ENCODE measurements at places on chromosomes 6 and 20.

DNA sequence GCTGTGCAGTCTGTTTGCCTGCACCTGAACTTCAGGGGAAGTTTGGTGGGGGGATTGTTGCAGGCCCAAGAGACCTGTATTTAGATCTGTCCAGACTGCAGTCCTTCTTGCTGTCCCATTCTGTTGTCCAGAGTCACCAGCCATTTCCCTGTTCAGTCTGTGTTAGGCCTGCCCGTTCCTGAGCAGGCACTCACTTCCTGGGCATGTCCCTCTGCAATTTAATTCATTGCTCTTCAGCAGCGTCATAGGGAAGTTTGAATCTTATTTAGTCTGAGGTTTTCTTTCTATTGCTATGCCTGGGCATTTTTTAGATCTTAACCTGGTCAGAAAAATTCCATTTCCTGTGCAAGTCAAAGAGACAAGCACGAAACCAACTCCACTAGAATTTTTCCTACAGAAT lies 190.2 kb downstream of the DTNBP1 start:
- no peak for DNase-seq

DNA sequence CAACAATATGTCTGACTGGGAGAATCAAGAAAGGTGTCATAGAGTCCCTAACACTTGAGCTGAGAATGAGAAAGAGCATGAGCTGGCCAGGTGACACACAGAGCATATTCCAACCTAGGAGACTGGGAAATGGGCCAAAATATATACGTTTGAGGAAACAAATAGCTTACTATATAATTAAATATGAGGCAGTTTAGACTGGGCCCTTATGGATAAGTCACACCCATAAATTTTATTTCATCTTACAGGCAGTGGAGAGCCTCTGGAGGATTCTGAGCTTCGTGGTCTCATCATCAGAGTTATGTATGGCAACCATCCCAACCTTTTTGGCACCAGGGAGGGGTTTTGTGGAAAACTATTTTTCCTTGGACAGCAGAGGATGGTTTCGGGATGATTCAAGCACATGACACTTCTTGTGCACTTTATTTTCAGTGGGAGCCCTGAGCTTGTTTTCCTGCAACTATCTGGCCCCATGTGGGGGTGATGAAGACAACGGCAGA lies 12.9 kb upstream of the NQO2 start:
- no peak for DNase-seq

- DNase-seq = no peak
Observed at GRCh38 chr6:12849809-12850198, 133.2 kb downstream of the PHACTR1 start.

DNA sequence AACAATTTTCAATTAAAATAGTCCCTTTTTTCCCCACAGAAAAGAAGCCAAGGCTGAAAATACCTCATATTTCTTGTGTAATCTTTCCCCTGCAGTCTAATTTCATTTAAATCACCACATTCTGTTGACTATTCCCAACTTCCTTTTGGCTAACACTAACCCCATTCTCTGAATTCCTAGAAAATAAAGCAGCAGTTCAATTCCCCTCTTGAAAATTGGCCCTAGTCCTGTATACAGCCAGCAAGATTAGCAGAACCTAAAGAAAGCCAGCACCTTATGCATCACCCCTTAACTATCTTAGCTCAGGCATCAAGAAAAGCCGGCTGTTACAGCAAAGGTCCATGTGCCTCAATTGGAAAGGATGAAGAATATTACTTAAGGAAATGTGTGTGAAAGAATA lies 69.7 kb downstream of the MDN1 start:
- no peak for DNase-seq

DNA sequence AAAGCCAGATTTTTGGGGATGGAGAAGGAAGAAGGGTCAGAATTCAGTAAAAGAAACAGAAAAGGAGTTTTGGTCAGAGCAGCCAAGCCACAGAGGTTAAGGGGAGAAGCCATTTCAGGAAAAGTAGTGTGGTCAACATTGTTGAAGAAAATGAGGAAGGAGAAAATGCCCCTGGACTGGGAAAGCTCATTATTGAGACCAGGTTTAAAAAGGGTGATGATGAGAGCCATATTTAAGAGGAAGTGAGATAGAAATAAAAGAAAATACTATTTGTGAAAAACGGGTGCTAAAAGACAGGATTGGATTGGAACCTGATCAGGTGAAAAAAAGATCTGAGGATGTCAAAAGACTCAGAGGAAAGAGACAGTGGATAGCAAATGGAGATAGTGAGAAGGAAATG lies 75.8 kb downstream of the CEP162 start:
- no peak for DNase-seq

GRCh38 chr6:107699697-107700325 lies 124.3 kb downstream of the SCML4 start:
- no peak for DNase-seq

- DNase-seq = no peak
Observed at GRCh38 chr6:16336056-16336818, 97.8 kb downstream of the GMPR start.

- no peak for DNase-seq
Observed at GRCh38 chr6:13794184-13794583, 20.2 kb downstream of the MCUR1 start.

GRCh38 chr6:11323666-11324452 lies 91.4 kb upstream of the NEDD9 start:
- no peak for DNase-seq

DNA sequence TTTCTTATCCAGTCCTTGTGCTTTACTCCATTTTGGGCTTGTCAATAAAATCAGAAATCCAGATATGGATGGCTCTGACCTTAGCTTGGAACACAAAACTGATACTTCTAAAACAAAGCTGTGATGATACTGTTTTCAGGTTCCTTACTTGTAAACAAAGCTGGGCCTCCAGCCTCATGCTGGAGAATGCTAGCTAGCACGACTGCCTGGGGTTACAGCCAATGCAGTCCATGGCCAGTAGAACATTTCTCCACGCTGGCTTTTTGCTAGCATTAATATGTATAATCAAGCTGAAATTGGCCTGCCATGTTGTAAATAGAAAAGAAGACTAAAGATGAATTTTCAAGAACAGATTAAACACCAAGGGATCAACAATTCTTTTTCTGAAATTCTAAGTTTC lies 63.9 kb downstream of the MTHFD1L start:
- DNase-seq = no peak

DNA sequence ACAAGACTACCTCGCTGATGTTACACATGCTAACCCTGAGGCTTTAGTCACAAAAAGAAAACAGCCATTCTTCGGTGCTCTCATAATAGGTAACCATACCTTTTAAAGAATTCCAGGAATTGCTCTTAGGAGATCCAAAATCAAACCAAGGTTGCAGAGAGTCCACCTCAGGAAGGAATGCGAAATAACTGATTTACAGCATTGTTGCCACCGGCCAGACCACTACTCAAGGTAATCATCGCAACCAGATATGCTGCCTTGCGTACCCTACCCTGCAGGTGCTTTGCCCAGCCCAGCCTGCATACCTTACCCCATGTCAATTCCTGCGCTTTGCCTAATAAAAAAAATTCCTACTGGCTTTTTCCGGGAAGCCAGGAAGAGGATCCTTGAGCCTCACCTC lies 27.0 kb downstream of the NUP153 start:
- DNase-seq = no peak

DNA sequence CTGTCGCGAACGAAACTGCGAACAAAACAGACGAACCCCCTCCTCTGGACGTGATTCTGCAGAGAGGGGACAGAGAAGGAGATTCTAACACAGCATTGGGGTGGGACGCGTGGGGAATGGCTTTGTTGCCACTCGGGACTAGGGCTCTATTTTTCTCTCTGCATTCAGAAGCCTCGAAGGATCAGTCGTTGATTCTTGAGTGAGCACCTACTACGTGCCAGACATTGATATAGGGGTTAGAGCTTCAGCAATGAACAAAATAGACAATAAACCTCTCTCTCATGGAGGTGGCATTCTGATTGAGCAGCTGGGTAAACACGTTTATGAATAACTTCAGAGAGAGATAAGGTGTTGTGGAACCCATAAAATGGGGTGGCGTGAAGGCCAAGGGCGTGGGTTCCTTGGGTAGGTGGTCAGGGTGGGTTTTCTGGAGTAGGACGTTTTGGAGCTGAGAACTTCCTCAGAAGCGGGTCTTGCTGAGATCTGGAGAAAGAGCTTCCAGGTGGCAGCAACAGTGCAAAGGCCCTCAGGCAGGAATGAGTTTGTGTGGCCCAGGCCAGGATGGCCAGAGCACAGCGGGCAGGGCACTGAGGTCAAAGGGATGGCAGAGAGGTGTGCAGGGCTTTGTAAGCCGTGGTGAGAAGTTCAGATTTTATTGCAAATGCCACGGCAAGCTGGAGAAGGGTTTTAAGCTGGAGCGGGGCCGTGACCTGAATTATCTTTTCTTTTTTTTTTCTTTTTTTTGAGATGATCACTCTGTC lies 884 bp downstream of the SLC2A10 start:
- DNase-seq = no peak
